ENCODE measurements at places on chromosomes 4 and X. TPM values are rescaled to one million over a fixed set of nuclear protein-coding genes. Genes with fewer than 3 reads are reported as not detected.

The TRIM75 gene
- polyA plus RNA-seq = not detected

The ZNF827 gene
- polyA plus RNA-seq = 3.8 TPM

The SERTM2 gene
- 0.02 TPM for polyA plus RNA-seq

The FAM53A gene
- 2.7 TPM for polyA plus RNA-seq

GRCh38 chr4:26884026-26884425, 23.4 kb downstream of the STIM2 start:
- no peaks in the 10 kb centered on the region for H3K27me3 ChIP-seq
- no peaks in the 10 kb centered on the region for H3K4me1 ChIP-seq
- no peak overlapping the region for H3K4me3 ChIP-seq
- H3K27ac ChIP-seq = no peak overlapping the region
- H3K36me3 ChIP-seq = no peaks in the 10 kb centered on the region

DNA sequence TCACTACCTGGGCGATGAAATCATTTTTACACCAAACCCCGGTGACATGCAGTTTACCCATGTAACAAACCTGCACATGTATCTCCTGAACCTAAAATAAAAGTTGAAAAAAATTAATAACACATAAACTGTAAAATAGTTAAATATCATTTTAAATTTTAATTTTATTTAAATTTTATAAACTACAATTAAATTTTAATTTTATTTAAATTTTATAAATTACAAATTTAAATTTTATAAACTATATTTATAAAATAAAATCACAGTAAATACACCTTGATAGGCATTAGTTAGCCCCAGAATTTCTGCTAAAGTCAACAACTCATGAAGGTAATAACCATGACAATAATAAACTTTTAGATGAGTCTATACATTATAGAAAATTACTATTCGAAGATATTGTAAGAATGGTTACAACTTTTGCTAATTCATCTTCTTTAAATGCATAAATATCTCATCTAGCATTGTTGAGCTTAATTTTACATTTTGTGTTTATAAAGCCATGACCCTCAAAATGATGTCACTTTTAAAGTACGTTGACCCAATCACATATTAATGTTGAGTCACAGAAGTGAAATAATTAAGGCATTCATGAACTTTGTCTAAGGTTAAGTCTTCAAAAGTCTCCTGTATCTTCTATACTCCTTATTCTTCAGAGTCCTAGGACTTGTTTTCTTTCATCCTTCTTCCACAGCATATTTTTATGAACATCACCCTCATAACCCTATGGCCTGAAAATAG, 755.8 kb upstream of the LCORL start:
- no peaks in the 10 kb centered on the region for H3K36me3 ChIP-seq
- DNase-seq = no peak
- no peaks in the 10 kb centered on the region for H3K27me3 ChIP-seq
- H3K4me3 ChIP-seq = no peak overlapping the region

GRCh38 chrX:38332505-38332904, 5.2 kb upstream of the RPGR start:
- no peak overlapping the region for H3K27ac ChIP-seq
- DNase-seq = no peak
- no peaks in the 10 kb centered on the region for H3K27me3 ChIP-seq
- H3K36me3 ChIP-seq = no peaks in the 10 kb centered on the region
- H3K4me3 ChIP-seq = no peak overlapping the region

GRCh38 chrX:12994321-12994720, 19.4 kb downstream of the TMSB4X start:
- H3K27me3 ChIP-seq = no peaks in the 10 kb centered on the region
- H3K4me1 ChIP-seq = peaks cover 47% of the 10 kb centered on the region
- DNase-seq = no peak
- H3K36me3 ChIP-seq = no peaks in the 10 kb centered on the region
- H3K4me3 ChIP-seq = no peak overlapping the region

GRCh38 chr4:110183643-110184042, 14.8 kb downstream of the ELOVL6 start:
- H3K4me3 ChIP-seq = no peak overlapping the region
- H3K27me3 ChIP-seq = no peaks in the 10 kb centered on the region
- H3K27ac ChIP-seq = no peak overlapping the region
- no peaks in the 10 kb centered on the region for H3K4me1 ChIP-seq

All from pancreas (tissue), 10 donors.